T-helper 17 cell (primary cell): ENCODE measurements at places on chromosomes 16 and 17.

DNA sequence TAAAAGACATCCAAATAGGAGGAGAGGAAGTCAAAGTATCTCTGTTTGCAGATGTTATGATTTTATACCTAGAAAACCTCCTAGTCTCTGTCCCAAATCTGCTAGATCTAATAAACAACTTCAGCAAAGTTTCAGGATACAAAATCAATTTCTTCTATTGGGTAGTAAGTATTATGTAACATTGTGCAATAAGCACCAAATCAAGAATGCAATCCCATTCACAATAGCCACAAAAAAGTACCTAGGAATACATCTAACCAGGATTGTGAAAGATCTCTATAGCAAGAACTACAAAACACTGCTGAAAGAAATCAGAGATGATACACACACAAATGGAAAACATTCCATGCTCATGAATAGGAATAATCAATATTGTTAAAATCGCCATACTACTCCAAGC is 13.0 kb downstream of the NLRP1 start:
- no peak for DNase-seq

GRCh38 chr17:59238906-59239305 is 18.6 kb downstream of the GDPD1 start:
- DNase-seq = no peak

DNA sequence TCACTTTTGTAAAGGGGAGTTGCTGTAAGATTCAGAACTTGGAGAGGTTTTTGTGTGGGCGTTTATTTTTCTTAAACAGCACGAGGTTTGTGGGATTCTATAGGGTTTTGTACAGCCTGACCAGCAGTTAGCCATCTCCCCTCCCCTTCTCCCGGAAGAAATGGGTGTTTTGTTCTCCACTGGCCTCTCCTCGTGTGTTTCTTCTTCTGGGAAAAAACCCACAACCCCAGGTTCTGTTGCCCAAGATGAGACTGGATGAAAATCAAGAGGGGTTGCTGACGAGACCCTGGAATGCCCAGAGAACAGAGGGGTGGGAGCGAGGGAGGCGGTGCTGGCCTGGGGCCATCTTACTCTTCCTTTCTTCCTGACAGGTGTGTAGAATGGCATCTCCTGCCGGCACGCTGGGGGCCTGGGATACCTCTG is 186.1 kb downstream of the MSI2 start:
- DNase-seq = no peak

- DNase-seq = no peak
Measured at GRCh38 chr17:67262435-67263117, 17.6 kb upstream of the HELZ start.

- no peak for DNase-seq
Measured at GRCh38 chr16:10314811-10315210, 71.0 kb upstream of the ATF7IP2 start.

- DNase-seq = no peak
Measured at GRCh38 chr16:84800158-84800978, 19.4 kb upstream of the CRISPLD2 start.

GRCh38 chr17:10471858-10472257 is 2.5 kb upstream of the MYH4 start:
- DNase-seq = no peak

GRCh38 chr17:74018115-74018514 is 185.4 kb upstream of the RPL38 start:
- no peak for DNase-seq

GRCh38 chr17:60447375-60447774 is 25.1 kb downstream of the CHCT1 start:
- DNase-seq = no peak

DNA sequence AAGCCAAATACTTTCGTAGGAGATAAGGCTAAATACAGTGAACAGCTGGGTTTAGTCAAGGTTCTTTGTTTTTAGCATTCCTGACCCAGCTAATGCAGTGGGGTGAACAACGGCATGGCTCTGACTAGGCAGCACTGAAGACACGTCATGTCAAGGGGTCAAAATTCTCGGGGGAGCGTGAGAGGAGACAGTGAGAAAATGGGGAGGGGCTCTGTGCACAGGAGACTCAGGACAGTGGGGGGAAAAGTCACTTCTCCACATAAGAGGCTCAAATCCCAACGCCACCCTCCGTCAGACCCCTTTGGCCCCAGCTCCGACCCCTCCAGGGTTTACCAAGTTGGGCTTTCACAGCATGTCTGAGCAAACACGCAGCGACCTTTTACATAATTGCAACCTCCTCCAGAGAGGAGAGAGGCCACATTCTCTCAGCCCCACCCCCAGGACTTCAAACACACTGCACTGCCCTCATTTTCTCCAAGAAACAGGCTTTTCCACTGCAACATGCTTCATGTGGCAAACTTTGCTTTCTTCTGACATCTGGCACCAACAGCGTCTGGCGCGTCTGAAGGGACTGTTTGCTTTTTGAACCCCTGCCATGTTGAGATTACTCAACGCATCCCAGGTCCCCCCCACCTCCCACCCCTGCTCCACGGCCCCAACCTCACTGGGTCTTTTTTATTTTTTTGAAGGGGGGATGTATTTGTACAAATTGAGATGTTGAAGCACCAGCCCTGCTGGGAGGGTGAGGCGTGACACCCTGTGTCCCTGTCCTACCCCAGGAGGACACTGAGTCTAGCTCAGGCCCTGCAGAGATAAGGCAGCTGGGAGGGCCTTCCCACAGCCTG is 30.0 kb downstream of the AXIN2 start:
- DNase-seq = no peak

DNA sequence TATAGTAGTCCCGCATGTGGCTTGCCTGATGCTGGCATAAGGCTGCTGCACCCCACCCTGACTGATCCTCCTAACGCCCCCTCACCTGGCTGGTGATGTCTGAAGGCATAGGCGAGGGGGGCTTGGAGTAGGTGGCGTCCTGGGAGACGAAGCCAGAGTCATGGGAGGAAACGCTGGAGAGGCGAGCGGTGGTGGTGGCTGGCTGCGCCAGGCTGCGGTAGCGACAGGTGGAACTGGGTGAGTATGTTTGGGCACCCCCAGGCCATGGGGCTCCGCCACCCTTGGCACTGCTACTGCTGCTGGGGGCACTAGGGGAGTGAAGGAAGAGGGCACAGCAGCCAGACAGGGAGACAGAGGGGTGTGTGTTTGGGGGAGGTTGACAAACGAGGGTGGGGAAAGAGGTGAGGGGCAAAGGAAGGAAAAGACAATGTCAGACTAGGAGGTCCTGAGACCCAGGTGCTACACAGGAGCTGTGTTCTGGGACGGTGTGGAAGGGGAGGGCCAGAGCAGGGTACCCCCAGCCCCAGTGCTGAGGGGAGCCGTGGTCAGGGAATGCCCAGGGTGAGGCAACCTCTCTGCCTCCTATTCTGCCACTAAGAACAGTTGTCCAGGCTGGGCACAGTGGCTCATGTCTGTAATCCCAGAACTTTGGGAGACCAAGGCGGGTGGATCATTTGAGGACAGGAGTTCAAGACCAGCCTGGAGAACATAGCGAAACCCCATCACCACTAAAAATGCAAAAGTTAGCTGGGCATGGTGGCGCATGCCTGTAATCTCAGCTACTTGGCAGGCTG is 11.4 kb downstream of the MTSS2 start:
- DNase-seq = no peak
